ENCODE measurements at places on chromosomes 3 and 15.
A peak's percentile ranks its signal among the peaks of the same experiment; 100 is the strongest.

- DNase-seq = no peak
These were observed 598.2 kb downstream of the NAALADL2 start for GRCh38 chr3:175457301-175457700.

- DNase-seq = no peak
These were observed 69.2 kb downstream of the LIPC start for GRCh38 chr15:58501006-58501405.

GRCh38 chr3:10467904-10468612 is 37.3 kb downstream of the ATP2B2 start:
- peak; percentile 70 for DNase-seq

- DNase-seq = no peak
These were observed 598.0 kb upstream of the SEMA6D start for GRCh38 chr15:47119349-47119748.

DNA sequence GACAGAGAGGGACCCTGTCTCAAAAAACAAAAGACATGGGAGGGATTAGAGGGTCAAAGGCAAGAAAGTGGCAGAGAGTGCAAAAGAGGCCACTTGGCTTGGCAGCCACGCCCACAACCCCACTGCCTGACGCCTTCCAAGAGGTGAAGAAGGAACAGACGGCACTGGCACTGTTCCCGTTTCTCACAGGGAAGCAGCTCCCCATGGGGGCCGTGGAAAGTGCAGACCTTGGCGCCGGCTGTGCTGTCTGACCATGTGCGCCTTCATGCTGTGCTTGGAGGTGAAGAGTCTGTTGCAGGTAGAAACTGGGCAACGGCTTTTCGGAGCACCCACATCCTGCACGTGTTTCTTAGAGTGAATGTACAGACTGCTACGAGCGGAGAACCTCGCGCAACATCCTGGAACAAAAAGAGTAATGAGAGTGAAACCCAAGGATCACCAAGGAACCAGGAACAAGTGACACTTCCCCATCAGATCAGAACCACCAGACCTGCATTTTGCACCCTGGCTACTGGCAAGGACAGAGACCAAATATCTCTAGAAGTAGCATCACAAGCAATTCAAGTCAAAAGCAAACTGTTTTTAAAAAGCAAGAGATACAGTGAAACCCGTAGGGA is 9.7 kb downstream of the ZXDC start:
- DNase-seq = peak; percentile 98

- DNase-seq = no peak
These were observed 154.9 kb downstream of the ECT2 start for GRCh38 chr3:172905451-172905850.

DNA sequence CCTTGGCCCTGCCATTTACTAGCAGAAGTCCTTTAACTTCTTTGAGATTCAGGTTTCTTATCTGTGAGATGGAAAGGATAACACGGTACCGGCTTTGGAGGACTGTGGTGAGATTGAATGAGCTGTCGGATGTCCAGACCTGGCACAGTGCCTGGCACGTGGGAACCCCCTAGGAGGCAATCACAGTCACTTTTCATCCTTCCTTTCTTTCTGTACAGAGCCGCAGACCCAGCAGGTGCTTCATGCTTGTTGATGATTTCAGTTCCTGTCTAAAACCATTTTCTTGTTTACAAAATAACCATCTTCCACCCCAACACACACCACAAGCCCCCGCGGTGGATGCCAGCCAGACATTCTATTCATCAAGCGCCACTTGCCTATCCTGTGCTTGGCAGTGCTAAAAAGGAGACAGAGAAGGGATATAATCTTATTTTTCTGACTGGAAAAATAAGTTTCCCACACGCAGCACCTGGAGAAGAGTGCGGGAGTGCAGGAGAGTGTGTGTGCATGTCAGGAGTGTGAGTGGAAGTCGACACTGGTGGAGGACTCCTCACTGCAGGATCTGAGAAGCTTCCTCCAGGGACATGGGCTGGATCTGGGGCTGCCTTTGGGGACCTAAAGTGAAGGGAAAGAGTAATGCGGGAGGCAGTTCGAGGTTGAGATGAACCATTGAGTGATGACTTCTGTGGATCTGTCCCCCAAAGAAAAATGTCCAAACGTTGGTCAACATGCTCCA is 85.7 kb downstream of the ST6GAL1 start:
- DNase-seq = no peak

DNA sequence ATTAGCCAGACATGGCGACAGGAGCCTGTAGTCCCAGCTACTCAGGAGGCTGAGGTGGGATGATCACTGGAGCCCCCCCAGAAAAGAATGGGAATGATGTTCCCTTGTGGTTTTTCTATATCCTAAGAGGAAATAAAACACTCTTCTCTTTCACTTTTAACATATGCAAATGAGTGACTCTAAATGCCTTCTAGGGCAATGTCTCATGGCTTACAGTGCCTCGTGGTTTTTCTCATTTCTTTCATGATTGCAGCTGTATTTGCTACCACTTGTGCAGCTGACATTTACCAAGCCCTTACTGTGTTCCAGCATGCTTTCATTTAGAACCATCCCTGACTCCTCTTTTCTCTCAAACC is 26.4 kb downstream of the STOML1 start:
- DNase-seq = no peak

DNA sequence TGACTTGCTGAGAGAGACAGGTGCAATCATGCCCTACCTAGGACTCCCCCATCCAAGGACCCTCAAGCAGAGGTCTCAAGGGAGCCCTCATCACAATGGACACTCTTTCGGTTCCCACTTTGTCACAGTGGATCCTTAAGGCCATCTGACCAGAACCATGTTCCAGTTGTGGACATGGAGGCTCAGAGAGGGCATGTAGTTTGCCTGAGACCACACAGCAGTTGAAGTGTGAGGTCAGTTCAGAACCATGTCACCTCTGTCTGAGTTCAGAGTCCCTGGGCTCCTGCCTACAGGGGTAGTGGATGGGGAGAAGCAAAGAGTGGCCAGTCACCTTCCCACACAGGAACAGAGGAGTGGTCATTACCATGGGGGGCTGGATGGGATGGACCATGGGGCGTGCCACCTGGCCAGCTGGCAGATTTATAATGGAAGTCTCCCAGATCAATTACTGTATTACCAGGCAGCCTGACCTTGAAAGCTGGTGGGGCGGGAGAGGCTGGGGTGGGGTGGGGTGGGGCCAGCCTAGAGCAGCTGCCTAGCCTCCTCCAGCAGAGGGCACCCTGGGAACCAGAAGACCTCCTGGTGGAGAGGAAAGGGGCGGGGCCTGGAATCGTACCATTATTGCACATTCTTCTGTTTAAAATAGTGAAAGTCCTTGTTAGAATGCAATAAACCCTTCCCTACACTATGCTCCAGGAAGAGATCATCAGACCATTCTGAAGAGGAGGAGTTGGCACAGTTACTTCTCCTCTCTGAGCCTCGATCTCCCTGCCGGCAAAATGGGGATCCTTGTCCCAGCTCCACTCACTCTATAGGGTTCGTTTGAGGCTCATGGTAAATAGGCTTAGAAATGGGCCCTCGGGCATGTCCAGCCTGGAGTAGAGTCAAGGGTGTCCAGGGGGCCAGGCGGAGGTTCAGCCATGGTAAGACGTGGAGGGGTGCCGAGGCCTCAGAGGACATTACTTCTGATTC is 26.9 kb upstream of the LINGO1 start:
- peak; percentile 68 for DNase-seq

DNA sequence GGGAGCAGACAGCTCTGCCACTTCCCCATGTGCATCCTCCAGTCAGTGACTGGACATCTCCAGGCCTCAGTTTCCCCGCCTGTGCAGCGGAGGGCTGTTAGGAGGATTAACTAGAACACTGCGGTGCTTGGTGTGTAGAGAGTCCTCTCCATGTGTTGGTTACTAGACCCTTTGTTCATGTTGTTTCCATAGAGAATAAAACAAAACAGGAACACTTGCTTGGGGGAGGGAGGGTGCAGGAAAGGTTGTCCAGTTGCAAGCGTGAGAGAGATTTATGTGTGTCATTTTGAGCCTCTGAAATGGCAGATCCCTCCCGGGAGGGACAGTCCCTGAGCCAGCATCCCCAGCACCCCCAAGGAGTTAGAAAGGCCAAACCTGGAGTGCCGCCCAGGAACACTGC is 184.0 kb upstream of the LYSMD4 start:
- DNase-seq = no peak

- no peak for DNase-seq
These were observed 212.5 kb upstream of the FEZF2 start for GRCh38 chr3:62585861-62586260.

- DNase-seq = no peak
These were observed 59.2 kb downstream of the EXOG start for GRCh38 chr3:38555149-38555840.

- no peak for DNase-seq
These were observed 17.5 kb downstream of the LSG1 start for GRCh38 chr3:194654443-194654842.

- DNase-seq = no peak
These were observed at the start of gene RBPMS2 for GRCh38 chr15:64775551-64776401. Gene RBPMS2 (minus strand): TSS chr15:64775589. CDS start chr15:64775319, 270 bp downstream.

DNA sequence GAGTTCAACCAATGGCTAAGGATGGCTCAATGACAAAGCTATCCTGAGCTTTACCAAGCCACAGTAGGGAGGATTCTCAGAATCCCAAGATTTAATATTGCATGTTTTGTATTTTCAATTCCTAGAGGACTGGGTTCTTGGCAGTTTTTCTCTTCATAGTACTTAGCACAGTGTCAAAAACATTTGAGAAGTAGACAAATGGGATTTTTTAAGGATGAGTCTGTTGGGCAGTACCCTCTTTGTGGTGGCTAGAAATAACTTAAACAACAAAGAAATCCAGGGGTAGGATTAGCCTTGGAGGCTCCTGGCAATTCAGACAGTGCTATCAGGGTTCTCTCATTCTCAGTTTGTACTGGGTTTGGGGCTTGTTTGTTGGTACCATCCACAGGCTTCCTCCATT is 212.8 kb upstream of the RORA start:
- no peak for DNase-seq

GRCh38 chr15:68580026-68580882 is 1.5 kb downstream of the CORO2B start:
- DNase-seq = peak; percentile 44

DNA sequence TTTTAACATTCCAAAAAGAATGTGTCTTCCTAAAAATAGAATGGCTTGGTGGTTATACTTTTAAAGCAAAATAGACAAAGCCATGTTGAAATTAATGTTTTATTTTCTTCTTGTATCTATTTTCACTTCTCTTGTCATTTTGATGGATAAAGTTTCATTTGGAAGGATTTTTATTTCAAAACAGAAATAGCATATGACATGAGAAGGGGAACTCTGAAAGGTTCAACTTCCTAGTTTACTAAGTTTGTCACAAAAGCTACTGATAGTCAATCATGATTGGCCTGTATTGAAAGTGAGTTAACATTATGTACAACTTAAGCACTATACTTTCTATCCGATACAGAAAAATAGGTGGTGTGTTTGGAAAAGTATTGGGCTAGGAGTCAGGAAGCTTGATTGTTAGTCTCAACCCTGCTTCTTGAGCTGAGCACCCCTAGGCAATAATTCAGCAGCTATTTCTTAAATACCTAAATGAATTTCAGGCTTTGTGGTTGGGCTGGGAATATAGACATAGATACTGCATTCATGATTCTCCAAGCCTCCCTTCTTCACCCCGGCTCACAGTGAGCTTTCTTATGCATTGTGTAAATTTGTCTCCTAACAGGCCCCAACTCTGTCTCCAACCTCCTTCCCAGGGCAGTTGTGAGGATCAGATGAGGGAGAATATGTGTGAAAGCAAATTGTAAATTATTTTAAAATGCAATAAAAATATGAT is 46.9 kb upstream of the CSPG4 start:
- DNase-seq = no peak

DNA sequence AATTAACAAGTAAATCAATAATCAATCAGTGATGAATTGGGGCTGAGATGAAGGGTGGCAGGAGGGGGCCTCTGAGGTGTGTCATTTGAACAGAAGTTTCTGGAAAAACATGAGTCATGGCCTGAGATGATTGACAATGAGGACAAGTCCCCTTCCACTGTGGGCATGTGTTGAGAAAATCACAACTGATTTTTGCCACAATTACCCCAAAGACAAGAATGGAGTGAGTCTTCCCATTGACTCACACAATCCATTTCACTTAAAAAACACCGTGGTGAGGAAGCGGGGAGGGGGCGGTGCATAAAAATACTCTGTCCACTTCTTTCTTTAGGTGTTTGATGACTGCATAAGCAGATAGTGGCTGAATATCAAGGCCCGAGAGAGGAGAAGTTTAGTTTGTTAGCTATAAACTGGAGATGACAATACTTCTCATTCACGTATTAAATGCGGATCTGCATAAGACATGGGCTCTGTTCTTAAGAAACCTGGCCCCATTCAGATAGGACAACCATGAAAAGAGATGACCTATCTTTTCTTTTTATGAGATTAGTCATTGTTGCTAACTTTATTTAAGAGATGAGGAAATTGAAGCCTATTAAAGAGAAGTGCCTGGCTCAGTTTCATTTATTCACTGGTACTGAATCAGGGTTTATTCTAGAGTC is 34.7 kb downstream of the SHC4 start:
- no peak for DNase-seq

DNA sequence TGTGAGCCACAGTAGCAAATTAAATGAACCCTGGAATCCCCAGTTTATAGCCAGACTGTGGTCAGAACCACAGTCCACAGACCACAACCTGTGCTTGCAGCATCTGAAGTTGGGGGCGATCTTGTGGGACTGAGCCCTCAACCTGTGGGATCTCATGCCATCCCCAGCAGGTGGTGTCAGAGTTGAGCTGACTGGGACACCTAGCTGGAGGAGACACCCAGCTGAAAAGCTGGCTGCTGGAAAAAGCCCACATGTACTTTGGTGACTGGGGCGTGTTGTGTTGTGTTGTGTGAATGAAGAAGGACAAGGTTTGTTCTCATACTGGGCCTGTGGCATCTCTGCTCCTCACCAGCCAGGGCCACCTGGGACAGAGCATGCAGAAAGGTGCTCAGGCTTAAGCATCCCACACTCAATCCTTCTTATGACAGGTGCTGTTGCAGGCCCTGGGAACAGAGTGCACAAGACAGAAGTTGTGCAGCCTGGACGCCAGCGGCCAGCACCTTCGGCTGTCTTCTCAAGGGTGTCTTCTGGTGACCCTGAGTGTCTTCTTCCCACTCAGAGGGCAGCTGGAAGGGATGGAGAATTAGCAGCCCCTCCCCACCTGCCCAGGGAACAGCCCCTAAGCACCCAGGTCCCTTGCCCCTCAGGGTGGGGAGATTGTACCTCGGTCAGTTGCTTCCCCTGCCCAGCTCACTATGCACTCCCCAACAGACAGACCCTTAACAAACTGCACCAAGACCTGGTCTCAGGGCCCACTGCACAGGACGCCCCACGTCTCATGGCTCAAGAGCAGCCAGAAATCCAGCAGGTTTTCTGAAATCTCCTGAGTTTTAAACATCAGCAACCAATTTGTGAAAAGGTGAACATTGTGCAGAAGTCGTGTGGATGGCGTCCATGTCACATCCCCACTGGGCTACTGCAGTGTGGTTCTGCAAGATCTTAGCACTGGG is 2.2 kb upstream of the UROC1 start:
- no peak for DNase-seq

GRCh38 chr3:52440671-52441070 is 4.2 kb downstream of the SEMA3G start:
- no peak for DNase-seq

- no peak for DNase-seq
These were observed 37.6 kb downstream of the PTPN23 start for GRCh38 chr3:47418167-47419082.
